Psoas muscle (tissue), 8 donors: ENCODE measurements at places on chromosomes 7 and 10. TPM values are rescaled to one million over a fixed set of nuclear protein-coding genes. Genes with fewer than 3 reads are reported as not detected.

The ICA1 gene
- total RNA-seq = 4.1 TPM

The NAT16 gene
- not detected for total RNA-seq

The CDHR3 gene
- total RNA-seq = 0.30 TPM

The SORCS1 gene
- 0.22 TPM for total RNA-seq

The PPP1R9A gene
- 13.5 TPM for total RNA-seq

The GATA3 gene
- total RNA-seq = 1.8 TPM

The NODAL gene
- total RNA-seq = not detected

The SEPHS1 gene
- 25.2 TPM for total RNA-seq

The SEPTIN7 gene
- 114 TPM for total RNA-seq

- DNase-seq = peak; percentile 44
Measured at GRCh38 chr10:21336476-21337170, 188.9 kb downstream of the SKIDA1 start.

- DNase-seq = peak; percentile 36
Measured at GRCh38 chr10:47353351-47353750, 5.2 kb downstream of the RBP3 start.

DNA sequence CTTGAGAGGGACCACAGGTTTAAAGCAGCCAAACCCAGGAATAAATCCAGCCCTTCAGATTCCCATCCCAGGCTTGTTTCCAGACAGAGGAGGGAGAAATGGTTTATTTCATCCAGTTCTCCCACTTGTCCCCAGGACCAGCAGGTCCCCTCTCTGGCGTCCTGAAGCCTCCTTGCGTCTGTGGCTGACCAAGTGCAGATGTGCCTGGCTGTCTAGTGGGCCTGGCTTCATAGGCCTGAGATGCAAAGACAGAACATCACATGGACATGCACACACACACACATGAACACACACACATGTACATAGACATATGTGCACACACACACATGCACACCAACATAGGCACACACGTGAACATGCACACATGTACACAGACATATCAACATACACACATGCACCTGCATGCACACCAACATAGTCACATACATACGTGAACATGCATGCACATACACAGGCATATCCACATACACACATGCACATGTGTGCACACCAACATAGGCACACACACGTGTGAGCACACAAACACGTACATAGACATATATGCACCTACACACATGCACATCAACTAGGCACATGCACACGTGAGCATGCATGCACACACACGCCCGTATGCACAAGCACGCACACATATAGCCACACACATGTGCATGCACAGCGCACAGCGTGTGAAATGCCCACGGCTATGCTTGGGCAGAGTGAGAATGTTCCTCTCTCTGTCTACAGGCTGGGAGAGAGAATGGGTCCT lies 10.7 kb downstream of the FOXL3 start:
- DNase-seq = no peak

DNA sequence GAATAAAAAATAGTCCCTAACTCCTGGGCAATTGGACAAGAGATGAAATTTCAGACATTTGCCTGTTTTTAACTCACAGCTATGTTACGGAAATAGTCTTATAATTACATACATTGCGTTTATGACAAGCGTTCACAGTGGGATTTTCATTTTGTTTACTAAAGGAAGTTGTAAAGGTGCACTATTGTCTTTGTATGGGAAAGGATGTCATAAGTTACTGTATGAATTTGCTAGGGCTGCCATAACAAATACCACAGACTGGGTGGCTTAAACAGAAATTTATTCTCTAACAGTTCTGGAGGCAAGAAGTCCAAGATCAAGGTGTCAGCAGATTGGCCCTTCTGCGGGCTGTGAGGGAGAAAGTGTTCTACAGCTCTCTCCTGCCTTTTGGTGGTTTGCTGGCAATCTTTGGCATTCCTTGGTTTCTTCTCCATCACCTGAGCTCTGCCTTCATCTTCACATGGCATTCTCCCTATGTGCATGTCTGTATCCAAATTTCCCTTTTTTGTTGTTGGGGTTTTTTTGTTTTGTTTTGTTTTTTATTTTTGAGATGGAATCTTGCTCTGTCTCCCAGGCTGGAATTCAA lies 5.6 kb downstream of the NFE2L3 start:
- no peak for DNase-seq

DNA sequence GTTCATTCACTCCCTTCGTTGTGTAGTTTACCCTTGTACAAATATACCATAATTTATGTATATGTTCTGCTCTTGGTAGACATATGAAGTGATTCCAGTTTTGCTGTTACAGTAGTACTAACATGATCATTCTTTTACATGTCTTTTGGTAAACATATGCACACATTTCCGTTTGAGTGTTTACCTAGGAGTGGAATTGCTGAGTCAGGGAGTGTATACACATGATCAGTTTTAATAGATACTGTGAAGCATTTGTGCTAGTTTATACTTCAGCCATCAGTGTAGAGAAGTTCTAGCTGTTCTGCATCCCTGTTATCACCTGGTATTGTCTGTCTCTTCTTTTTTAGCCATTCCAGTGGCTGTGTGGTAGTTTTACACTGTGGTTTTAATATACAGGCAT lies 34.5 kb upstream of the CYP26C1 start:
- no peak for DNase-seq

- no peak for DNase-seq
Measured at GRCh38 chr10:76541852-76542251, 1095.8 kb downstream of the KCNMA1 start.

- DNase-seq = peak; percentile 38
Measured at GRCh38 chr10:4851846-4852245, 25.8 kb downstream of the AKR1E2 start.

GRCh38 chr7:135714534-135715009 lies 13.4 kb downstream of the SLC13A4 start:
- DNase-seq = no peak

DNA sequence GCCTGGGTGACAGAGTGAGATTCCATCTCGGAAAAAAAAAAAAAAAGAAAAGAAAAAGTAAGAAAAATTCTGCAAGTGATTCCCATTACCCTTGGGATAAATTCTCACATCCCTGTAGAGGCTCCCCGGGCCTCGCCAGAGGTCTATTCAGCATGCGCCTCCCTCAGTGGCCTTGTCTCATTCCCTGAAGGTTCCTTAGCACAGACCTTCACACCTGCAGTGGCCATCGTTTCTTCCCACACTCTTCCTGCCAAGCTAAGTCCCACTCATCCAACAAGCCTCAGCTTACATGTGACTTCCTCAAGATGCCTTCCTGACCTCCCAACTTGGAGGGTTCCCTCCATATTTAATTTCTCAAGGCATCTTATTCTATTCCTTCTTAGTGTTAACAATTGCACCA lies 20.9 kb upstream of the BAG3 start:
- no peak for DNase-seq

GRCh38 chr7:117218700-117219099 lies 104.2 kb downstream of the WNT2 start:
- no peak for DNase-seq

GRCh38 chr10:117540640-117541404 lies 1.7 kb upstream of the EMX2 start:
- no peak for DNase-seq

DNA sequence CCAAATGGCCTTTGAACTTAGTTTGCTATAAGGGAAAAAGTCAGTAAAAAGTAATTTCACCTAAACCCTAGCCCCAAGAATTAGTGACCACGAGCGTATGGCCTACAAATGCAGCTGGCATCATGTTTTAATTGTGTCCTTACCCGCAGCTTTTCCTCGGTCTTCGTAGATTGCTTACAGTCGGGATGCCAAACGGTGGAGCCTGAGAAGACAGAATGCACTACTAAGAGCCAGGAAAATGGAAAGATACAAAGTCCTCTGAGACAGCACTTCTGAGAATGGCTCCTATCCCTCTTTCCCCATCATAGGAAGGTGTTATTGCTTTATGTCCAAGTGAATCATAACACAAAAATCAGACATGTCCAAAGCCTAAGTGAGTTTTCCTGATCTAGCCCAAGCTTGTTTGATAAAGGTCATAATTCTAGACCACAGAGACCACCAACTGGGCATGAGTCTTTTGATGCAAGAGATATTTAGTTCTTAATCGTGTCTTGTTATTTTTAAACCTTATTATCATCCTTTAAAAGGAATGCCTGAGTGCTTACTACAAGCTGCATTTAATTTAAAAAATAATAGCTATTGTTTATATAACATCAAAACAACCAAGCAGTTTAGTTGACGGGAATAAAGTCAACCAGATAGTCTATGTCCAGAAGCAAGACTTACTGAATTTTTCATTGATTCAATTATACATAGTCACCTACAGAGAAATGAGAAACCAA lies 83.7 kb upstream of the AFAP1L2 start:
- no peak for DNase-seq

DNA sequence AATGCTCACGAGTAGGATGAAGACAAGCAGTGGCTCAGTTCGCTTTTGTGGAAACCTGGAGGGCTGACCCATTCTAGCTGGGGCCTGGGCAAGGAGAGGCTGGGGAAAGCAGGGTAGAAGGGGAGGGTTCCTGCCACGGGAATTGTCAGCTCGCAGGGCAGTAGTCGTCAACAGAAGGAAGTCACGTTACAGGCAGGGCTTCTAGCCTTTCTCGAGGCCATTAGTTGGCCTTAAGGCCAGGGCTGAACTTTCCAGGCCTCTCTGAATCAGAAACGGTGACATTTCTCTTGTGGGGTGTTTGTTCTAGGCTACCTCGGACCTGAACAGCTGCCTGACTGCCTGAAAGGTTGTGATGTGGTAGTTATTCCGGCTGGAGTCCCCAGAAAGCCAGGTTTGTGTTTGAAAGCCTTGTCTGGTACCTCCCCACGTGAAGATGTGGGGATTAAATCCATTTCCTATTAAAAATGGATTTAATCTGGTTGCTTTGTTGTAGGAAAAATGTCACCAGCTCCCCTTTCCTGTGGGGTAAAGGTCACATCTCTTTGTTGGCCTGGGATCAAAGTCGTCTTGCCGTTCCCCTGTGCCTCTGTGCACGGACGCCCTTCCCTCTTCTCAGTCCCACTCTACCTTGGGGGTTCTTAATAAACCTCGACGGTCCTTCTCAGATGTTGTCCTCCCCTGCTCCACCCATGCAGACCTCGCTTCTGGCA lies 9.4 kb downstream of the MDH2 start:
- DNase-seq = no peak

DNA sequence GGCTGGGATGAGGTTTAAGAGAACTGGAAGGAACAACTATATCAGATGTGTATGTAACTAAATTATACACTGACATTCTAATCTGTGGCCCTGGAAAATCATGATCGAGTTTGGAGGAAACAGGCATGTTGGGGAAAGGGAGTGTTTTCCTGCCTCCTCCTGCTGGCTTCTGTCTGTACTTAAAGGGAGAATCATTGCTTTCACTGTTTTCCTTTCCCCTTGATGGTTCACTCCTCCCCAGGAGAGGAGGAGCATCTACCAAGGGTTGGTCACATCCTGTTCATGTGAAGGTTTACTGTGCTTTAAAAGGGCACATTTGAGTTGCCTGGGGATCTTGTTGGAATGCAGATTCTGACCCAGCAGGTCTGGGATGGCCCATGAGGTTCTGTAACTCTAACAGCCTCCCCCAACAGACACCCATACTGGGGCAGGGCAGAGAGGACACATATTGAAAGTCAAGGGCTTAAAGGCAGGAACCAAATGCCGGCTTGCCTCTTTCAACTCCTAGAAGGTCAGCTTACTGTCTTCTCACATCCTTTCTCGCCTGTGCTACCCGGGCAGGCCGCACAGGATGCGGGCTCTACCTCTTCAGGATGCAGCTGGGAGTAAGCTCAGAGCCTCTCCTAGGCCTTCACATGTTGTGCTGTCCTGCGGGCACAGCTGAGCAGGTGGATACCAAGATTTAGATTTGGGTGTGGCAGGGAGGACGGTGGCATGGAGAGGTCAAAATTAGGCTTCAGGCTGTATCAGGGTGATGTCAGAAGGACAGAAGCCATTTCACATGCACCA lies 694.8 kb downstream of the KCNMA1 start:
- DNase-seq = no peak

DNA sequence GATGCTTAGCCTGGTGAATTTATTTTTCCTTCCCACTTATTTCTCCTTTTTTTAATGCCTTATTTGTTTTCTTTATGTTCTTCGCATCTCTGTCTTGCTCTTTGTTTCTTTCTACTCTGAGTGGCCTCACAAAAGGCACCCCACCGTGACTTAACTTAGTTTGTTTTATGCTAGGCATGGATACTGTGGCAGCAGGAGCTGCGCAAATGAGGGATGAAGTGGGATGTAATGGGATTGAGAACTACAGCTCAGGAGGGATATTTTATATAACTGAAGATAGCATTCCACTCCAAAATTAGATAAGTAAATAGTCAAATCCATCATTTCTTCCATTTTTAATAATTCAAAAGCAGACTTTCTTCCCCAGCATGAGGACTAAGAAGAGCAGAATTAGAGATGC lies 1.7 kb upstream of the CACNA2D1 start:
- no peak for DNase-seq

- no peak for DNase-seq
Measured at GRCh38 chr7:85078181-85078580, 108.7 kb downstream of the SEMA3D start.
